Progenitor cell of endocrine pancreas (in vitro differentiated cells): ENCODE measurements at places on chromosomes 7 and 10.

DNA sequence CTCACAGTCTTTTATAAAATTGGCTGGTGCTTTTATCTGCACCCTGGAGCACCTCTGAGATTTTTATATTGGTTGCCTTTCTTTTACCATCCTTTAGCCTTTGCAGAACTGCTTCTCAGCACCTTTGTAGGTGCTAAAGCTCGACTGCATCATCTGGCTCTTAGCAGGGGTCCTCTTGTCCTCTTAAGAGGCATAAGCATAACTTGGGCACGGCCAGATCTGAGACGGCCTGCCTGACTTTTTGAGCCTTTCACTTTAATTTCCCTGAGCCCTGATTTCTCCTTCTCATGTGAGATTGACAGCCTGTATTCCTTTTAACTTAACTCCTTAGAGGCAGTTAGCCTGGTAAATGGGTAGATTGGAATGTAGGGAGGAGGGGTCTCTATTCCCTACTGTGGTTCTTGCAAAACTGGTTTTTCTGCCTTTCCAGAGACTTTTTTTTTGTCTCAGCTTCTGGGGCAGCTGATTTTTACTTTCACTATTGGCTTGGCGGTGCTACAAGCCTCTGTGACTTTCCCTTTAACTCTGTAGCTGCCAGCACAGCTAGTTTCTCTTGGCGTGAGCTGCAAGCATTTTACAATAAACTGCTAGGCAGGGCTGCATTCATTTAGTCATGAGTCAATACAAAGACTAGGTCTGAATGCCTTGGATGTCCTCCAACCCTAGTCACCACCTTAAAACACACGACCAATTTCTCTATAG lies 24.0 kb downstream of the ZPBP start:
- no peak for DNase-seq

GRCh38 chr10:88246675-88247074 lies 336.4 kb downstream of the RNLS start:
- DNase-seq = no peak

DNA sequence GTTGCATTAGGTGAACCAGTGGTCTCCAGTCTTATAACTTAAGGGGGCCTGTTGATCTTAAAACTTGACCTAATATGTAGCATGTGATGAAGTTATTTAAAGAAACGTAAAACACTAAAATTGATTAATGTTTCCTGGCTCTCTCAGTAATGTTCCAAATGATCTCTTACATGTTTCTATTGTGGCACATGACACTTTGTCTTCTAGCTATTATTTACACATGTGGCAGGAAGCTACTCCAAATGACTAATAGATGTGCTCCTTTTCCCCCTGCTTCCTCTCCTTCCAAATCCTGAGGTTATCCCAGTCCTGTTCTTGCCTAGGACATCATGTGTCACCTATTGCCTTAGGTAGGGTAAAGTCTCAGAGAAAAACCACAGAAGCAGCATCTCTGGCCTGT lies 89.4 kb downstream of the FAS start:
- DNase-seq = no peak

GRCh38 chr10:109958059-109958458 lies 34.7 kb upstream of the XPNPEP1 start:
- DNase-seq = no peak

GRCh38 chr10:76451911-76452310 lies 1020.5 kb downstream of the LRMDA start:
- no peak for DNase-seq

GRCh38 chr10:29736366-29737073 lies 101.7 kb upstream of the SVIL start:
- DNase-seq = peak; percentile 56

DNA sequence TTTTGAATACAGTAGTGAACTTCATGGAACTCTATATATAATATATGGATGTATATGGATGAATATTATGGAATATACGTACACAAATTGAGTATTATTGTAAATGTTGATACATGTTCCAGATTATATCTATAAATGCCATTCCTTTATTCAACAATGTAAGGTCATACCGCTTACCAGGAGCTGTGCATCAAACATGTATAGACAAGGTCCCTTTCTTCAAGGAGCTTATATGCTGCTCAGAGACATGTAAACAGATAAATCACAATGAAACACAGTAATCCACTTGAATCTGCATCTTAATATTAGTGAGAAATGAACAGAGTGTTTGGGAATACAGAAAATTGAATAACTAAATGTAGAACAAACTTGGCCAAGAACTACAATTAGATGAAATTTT lies 898 bp upstream of the SEM1 start:
- DNase-seq = no peak

DNA sequence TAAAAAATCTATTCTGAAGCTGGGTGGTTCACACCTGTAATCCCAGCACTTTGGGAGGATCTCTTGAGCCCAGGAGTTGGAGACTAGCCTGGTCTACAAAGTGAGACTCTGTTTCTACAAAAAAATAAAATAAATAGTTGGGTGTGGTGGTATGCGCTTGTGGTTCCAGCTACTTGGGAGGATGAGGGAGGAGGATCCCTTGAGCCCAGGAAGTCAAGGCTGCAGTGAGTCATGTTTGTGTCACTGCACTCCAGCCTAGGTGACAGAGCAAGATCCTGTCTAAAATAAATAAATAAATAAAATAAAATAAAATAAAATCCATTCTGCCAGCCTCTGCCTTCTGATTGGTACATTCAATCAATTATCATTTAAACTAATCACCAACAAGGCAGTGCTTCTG lies 17.5 kb downstream of the ZNF33A start:
- DNase-seq = no peak

DNA sequence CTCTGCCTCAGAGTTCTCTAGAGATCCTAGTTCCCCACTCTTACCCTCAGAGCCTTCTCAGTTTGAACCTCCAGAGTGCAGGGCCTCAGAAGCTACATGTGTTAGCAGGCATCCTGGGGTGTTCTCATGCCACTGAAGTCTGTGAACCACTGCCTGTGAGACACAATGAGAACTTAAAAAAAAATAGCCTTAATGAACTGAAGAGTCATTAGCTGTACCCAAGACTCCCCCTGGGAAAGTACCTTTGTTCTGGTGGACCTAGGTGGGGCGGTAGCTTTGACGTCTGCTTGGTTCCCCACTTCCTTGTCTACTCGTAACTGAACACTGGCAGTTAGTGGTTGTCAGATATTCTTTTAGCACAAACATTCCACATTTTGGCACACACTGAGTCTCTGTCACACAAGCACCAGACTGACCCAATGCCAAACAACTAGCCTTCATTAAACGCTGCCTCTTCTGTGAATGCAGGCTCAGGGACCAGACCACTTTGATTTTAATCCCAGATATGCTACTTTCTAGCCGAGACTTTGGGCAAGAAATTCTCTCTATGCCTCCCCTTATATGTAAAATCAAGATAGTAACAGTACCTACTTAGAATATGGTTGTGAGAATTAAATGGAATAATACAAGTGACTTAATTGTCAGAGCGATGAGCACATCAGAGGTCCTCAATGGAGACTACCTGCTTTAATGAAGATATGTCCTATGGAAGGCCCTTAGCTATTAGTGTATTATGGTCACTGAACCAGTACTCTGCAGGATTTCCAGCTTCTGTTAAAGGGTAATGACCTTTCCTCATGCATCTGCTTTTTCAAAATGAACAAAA lies 75.3 kb upstream of the CC2D2B start:
- DNase-seq = no peak

DNA sequence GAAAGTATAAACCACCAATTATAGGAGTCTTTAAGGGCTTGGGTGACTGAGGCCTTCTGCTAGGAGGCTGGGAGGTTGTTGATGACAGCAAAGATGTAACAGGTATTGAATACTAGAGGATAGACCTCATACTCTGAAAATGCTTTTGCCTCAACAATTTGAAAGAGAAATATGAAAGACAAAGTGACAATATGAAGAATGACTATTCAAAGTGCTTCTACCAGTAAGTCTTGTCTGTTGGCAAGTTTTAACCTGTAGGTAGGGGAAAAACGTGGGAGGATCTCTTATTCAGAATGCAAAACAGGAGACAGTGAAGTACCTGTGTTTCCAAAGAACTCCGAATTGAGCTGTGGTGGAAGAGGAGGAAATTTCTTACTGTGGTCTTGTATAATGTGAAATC lies 38.2 kb downstream of the GBF1 start:
- no peak for DNase-seq

- DNase-seq = no peak
Measured at GRCh38 chr10:52420656-52421055, 106.6 kb downstream of the DKK1 start.

DNA sequence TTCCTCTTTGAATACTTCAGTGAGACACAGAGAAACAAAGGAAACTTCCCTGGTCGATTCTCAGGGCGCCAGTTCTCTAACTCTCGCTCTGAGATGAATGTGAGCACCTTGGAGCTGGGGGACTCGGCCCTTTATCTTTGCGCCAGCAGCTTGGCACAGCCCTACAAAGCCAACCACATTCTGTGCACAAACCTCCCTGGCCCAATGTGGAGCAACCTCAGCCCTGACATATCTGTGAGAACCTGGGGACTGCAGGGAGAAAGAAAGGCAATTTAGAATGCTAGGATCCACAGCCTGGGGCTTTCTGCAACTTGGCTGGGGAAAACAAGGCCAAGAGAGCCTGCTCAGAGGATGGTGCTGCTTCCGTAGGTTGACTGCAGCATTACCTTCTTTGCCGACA lies 63.5 kb upstream of the PRSS58 start:
- DNase-seq = no peak

DNA sequence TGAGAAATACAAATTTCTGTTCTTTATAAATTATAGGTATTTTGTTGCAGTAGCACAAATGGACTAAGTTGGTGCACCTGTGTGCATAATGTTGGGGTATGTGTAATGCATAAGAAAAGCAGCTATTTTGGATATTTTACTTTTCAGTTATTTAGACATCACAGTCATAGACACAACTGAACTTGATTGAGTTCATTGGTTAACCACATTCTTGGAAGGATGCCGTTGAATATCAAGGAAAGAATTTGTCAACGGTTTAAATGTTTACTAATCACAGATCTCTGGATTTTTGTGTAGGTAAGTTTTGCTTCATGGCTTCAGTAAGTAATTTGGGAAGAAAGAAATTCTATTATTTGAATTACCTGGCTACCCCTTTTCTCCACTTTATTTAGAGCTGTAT lies 4.1 kb downstream of the OTUD1 start:
- DNase-seq = no peak

DNA sequence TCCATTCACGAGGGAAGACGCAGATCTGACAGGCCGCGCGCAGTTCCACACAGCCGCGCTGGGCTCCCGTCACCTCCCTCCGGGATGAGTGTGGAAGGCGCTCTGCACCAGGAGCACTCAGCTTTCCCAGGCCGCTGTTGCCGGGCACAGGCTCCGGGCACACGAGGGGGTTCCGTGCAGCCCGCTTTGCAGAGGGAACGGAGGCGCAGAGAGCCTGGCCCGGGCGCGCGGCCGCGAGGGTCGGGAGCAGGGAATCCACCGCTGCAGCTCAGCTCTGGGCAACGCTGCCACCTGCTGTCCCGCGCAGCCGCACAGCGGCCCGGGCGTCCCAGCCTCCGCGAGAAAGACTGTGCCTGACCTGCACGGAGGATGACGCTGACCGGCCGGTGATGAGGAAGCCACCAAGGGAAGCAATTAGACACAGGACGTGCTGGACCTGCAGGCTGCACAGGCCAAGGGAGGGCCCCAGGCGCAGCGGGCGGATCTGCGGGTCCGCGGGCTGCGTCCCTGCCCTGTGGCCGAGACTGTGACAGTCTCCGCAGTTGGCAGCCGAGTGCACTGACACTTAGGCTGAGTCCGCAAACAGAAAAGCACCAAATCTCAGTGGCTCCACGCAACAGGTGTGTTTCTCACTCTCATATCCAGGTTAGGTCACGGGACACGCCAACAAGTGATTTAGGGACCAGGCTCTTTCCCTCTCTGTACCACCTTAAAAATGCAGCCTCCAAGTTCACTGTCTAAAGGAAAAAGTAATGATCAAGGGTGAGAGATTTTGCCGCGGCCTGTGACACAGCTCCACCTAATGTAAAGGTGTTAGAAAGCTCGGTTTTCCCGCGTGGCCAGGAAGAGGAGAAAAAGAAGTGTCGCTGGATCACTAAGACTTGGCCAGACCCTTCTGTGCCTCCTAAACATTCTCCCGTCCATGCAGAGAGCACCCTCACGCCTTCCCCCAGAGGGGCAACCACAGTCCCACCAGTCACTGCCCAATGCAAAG lies 94.5 kb downstream of the SEC61G start:
- peak; percentile 75 for DNase-seq

DNA sequence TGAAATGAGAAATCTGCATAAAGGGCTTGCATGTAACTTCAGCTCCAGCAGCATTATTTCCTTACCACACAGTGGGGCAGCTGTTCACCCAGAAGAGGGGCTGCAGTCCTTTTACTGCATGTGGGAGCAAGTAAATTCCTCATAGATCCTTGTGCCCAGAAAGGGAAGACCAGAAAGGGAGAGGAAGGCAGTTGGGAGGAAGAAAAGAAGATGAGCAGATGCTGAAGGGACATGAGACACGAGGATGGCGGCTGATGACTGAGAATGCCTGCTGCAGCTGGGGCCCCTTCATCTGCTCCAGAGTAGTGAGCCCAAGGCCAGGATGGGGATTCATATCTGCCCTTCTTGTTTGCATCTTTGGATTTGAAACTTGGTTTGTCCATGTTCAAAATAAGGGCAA lies 80.5 kb downstream of the WIPF3 start:
- no peak for DNase-seq

GRCh38 chr10:68153473-68154210 lies 44.4 kb downstream of the MYPN start:
- peak; percentile 15 for DNase-seq

- no peak for DNase-seq
Measured at GRCh38 chr10:108303149-108303548, 1138.6 kb upstream of the SORCS1 start.

DNA sequence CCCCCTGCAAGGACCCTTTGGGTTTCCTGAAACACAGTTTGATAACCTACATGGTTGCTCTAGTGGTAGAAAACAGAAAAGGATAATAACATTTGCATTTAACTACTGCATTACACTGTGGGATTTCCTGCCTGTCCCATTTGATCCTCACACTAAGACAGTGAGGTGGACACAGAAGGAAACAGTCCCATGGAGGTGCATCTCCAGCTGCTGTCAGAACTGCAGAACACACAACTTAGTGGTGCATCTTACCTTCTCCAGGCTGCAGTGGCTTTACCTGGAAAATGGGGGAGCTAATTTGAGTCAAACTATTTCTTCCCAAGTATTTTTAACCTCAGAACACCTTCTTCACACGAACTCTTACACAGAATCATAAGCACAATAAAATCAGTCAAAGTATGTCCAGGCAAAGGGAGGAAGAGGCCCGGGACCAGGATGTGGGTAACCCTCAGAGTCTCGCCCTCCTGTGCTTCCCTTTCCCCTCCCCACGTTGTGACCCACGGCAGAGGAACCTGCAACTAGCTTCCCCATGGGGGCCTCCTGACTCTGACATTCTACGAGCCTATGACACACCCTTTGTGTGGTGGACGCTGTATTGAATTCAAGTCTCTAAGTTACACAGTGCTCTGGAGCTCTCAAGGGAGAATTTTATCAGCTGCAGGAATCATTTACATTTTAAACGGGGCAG lies 33.7 kb downstream of the SCRN1 start:
- no peak for DNase-seq

GRCh38 chr7:46133751-46134150 lies 212.7 kb upstream of the IGFBP3 start:
- DNase-seq = no peak
